ENCODE measurements at places on chromosomes 7 and 10. TPM values are rescaled to one million over a fixed set of nuclear protein-coding genes. Genes with fewer than 3 reads are reported as not detected.

The PLEKHS1 gene
- total RNA-seq = not detected

The ALOX5 gene
- 48.3 TPM for total RNA-seq

The POMZP3 gene
- total RNA-seq = 4.8 TPM

The STEAP1B gene
- total RNA-seq = 1.4 TPM

The NSUN5 gene
- 14.9 TPM for total RNA-seq
